ENCODE measurements at places on chromosomes 2 and 18.

GRCh38 chr2:85428343-85428881 lies 9.9 kb downstream of the SH2D6 start:
- DNase-seq, result peak; percentile 33

- no peak for DNase-seq
These were observed 22.1 kb upstream of the OTOS start for GRCh38 chr2:240162531-240162930.

GRCh38 chr2:140808211-140808610 lies 1322.6 kb downstream of the LRP1B start:
- no peak for DNase-seq

GRCh38 chr2:23485841-23486683 lies 101.1 kb downstream of the KLHL29 start:
- DNase-seq, result no peak

DNA sequence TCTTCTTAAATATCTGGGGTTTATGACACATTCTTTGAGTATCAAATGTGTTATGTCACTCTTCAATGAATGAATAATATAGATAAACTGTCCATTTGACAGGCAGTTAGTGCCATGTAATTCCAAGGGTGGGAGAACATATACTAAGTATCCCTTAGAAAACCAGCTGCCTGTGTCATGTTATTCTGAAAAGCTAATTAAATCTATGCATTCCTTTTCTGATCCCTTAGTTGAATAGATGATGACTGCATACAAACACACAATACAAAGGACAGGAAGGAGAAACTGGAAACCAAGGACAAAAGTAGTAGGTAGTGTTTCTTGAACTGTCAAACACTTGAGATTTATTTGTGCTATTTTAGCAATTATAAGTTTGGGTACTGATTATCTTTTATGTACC lies 8.3 kb downstream of the ARHGAP28 start:
- no peak for DNase-seq

DNA sequence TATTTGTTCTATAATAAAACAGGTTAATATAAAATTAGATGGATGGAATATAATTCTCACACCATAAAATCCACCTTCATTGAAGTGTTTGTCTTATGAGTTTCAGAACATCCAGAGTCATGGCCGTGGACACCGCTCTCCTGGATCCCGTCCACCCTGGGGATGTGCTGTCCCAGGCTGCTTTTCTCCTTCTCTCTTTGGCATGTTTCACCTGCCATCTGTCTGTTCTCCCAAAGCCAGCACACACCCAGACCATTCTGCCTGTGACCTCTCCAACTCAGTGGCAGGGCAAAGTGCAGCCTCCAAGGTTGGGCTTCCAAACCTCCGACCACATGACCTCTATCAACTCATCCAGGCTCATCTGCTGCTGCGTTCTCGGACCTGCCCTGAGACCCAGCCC lies 104.7 kb downstream of the MYT1L start:
- DNase-seq, result no peak

DNA sequence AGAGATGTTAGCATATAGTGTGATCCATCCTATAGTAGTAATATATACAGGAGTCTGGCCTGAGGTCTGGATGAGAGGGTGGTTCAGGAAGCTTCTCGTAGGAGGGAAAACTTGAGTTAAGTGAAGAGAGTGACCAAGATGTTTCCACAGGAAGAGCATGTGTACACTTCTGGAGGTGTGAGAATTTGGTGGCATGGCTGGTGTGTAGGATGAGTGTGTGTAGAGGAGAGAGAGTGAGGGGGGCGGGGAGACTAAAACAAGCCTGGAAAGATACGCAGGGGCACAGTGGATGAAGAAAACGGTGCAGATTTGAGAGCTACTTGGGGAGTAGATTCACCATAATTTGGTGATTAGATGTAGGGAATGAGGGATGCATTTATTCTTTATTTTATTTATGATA lies 43.5 kb upstream of the CTLA4 start:
- DNase-seq, result no peak

GRCh38 chr2:17646838-17647701 lies 106.5 kb downstream of the SMC6 start:
- DNase-seq, result no peak

DNA sequence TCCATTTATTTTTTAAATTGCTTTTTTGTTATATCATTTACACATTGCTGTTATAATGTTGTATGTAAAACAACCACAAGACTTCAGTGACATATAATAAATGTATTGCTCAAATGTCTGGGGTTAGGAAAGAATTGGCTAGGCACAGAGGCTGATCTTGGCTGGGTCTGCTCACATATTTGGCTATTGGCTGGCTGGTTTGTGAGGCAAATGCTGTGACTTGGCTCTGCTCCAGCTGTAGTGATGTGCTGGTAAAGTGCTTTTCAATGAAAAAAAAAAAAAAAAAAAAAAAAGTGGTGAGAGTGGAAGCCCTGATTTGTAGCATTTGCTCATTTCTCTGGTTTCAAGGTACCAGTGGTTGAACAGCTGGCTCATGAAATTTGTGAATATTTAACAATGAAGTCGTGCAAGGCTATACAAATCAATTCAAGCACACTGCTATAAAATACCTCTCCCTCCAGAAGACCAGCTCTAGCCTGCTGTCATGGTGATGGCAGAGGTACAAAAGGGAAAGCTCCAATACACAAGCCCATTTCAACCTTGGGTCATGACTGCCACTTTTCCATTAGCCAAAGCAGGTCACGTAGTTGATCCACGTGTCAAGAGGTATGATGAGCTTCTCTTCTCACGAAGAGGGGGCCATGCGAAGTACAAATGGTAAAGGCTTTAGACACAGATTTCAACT lies 43.7 kb upstream of the RIT2 start:
- DNase-seq, result no peak

- peak; percentile 9 for DNase-seq
These were observed 1888.3 kb upstream of the CELF4 start for GRCh38 chr18:39453882-39454281.

GRCh38 chr2:48560546-48561209 lies 30.7 kb downstream of the STON1 start:
- no peak for DNase-seq

DNA sequence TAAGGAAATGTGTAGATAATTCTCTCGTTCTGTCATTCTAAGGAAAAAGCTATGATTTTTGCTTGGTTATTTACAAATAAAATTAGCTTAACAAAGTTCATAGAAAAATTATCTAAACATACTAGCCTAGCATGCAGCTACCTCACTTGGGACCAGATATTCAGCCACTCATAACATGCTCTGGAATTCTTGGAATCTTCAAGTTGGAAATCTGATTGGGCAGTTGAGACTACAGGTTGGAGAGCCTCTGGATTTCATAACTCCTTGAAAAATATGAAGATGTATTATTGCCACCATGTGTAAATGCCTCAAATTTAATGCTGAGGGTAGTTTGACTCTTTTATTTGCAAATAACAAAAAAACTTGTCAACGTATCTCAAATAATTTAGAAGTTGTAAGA lies 132.2 kb upstream of the GULP1 start:
- DNase-seq, result no peak

DNA sequence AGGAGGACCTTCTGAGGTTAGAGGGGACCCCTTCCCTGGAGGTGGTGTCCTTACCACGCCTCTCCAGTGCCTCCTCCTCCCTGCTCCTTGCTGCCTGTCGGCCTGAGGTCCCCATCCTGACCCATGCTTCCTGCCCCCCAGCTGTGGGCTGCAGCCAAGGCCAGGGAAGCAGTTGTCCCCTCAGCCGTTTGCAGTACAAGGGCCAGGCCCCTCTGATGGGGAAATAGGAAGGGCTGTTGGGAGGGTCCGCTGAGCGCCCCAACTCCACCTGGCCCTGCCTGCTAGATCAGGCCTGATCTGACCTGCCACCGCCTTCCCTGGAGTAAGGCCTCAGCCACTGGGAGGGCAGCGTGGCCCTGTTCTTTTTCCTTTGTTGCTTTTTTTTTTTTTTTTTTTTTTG lies 219.8 kb downstream of the KLHL29 start:
- DNase-seq, result no peak

DNA sequence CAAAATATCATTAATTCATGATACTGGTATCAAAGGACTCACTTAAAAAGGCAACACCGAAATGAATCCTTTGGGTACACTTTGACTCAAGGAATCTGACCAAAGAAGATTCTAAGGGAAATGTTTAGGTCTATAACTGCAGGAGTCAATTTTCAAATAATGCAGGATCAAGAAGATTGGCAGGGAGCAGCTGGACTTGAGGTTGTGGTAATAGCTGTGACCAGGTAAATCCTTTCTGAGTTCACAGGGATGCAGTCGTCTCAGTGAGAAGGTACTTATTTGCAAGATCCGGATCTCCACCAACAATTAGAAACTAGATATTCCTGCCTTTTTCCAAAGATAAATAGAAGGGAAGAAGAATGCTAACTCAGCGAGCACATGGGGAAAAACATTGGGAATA lies 96.9 kb downstream of the SCN9A start:
- no peak for DNase-seq

GRCh38 chr2:68877079-68877772 lies 6.0 kb upstream of the BMP10 start:
- no peak for DNase-seq

DNA sequence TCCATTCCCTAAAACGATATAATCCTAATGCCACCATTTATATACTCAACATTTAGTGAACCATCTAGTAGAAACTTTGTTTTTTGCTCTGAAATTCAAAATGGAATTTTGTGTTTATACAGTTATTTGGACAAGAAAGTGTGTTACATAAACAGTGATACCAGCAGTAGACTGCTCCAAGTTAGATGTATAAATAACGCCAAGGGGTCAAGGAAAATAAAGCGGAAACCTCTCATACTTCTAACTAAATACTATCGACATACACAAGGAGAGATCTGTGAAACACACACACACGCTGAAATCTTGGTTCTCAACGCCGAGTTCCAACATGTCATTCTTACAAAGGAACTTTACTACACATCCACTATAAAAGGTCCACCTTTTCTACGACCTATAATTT lies 1.2 kb downstream of the TXNL1 start:
- no peak for DNase-seq

GRCh38 chr2:216486708-216487107 lies 11.9 kb upstream of the RPL37A start:
- DNase-seq, result peak; percentile 71

DNA sequence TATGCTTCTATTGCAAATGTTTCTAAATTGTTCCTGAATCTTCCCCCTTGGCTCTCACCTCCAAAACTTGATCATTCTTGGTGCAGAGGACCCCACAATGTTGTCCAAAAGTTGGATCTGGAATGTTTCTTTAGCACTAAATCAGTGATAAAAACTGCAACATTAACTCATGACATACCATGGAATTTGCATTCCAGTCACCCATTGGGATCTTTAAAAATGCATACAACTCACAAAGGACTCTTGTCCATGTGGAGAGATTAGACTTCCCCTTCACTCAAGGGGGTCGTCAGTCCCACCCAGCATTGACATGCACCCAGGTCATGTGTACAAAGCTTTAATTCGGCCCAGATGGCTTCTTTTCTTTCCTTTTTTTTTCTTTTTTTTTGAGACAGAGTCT lies 169.3 kb downstream of the SETBP1 start:
- no peak for DNase-seq

DNA sequence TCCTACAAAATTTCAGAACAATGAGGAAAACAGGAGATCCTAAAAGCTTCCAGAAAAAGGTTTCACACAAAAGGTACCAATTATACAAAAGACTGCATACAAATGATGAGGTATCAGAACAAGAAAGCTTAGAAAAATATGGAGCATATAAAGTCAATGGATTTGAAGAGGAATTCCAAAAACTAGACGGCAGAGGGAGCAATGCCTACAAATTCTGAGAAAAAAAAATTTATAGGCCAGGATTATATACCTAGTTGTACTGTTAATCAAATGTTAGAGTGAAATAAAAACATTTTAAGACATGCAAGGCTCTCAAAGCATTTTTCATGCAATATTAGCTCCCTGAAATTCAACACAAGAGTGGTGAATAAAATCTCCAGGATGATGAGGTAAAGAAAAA lies 106.2 kb downstream of the ZRANB3 start:
- DNase-seq, result no peak

DNA sequence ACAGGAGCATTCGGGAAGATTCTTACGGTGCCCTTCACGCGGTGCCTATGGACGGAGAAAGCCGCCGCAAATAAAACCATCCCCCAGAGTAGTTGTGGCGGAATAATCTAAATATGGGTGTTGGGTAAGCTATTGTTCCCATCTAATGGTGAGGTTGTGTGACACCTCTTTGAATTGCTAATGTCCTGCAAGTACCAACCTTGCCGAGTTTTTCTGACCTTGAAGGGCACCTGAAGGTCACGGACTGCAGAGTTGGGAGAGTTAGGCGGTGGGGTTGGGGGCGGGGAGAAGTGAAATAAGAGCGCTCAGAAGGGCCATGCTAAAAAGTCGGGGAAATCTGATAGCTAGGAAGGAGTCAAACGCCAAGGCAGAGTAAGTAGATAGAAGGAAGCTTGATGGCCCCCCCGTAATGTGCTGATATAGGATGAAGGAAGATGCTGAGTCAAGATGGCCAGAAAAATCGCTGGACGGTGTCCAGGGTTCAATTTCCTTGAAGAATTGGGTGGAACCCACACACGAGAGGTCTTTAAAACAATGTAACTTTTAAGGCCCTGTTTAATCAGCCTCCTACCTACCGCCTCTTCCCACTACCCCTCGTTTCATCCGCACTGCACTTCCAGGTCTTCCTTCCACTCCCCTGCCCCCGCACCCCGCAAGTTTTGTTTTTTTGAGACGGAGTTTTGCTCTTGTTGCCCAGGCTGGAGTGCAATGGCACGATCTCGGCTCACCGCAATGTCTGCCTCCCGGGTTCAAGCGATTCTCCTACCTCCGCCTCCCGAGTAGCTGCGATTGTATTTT lies 600 bp downstream of the KATNAL2 start:
- no peak for DNase-seq

DNA sequence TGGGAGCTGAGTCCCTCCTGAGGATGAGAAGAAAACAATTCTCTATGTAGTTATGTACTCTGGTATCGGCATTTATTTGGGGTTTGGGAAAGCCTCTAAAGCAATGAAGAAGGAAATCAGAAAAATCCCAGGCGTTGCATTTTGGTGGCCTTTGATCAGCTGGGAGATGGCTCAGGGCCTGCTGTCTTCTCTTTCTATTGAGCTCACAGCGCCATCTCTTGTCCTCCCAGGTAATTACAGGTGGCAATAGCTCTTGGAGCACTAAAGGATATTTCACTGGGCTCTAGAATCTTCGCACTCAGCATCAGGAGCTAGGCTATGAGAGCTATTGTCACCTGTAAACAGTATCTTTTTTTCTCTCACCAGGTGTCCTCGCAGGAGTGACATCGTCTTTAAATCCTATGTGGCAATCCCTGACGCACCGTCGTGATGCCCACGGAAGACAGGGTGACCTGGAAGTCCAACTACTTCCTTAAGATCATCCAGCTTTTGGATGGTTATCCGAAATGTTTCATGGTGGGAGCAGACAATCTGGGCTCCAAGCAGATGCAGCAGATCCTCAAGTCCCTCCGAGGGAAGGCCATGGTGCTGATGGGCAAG lies 76.1 kb upstream of the PMAIP1 start:
- peak; percentile 10 for DNase-seq

DNA sequence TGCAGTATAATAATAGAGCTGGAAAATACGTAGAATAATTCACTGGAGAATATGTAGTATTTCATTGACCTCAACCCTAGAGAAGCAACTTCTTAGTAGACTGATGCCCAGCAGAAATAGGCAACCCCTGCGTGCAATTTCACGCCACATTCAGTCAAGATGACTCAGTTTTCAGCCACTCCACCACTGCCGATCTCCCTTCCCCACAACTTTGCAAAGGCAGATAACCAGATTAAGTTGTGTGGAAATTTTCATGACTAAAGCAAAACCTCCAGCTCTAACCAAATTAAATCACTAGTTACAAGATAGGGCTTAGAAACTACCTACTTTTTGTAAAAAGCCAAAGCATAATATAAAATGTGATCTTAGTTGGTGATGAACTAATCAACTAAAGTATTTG lies 63.3 kb upstream of the STK17B start:
- DNase-seq, result no peak

- no peak for DNase-seq
These were observed 139.7 kb downstream of the ATP9B start for GRCh38 chr18:79208906-79209305.

Data from GDM1 (cell line).